ENCODE measurements at places on chromosomes 4 and X.

GRCh38 chr4:53589511-53589910, 1.8 kb downstream of the LNX1 start:
- DNase-seq: no peak

- DNase-seq: no peak
Measured at GRCh38 chrX:6568031-6568430, 33.1 kb upstream of the VCX3A start.

- DNase-seq: peak; percentile 31
Measured at GRCh38 chr4:40629401-40630334, at the start of gene RBM47. RBM47 (minus strand) TSS chr4:40629864; CDS start chr4:40438893, 190,971 bp downstream.

DNA sequence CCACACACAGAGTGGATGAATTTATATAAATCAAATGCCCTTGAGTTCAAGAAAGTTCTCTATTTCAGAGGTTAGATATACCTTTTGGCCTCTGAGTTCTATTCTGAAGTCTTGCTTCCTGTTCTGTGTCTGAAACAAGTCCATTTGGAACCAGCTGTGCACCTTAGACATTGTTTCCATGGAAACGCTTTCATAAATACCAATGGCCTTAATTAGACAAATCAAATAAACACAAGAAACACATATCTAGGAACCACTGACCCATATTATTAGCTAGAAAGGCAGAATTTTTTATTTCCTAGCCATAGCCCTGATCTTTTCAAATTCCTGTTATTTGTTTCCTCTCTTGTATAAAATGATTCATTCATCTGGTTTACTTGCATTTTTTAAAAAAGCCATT, 8.4 kb upstream of the C4orf54 start:
- no peak for DNase-seq

DNA sequence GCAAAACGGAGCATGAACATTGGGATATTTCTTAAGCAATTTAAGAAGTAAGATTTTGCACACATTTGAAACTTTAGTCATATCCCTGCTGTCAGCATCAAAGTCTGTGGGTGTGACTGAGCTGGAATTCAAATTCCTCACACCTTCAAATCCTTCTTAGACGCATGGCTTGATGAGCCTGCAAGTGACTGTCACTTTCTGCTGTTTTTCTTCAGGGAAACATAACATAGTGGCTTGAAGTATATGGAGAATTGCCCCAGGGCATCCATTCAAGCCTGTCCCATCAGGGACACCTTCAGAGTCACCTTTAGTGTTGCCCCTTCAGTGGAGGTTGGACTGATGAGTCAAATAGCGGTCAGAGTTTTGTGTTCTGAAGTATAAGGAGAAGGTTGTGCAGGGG, 17.4 kb downstream of the FHDC1 start:
- no peak for DNase-seq

DNA sequence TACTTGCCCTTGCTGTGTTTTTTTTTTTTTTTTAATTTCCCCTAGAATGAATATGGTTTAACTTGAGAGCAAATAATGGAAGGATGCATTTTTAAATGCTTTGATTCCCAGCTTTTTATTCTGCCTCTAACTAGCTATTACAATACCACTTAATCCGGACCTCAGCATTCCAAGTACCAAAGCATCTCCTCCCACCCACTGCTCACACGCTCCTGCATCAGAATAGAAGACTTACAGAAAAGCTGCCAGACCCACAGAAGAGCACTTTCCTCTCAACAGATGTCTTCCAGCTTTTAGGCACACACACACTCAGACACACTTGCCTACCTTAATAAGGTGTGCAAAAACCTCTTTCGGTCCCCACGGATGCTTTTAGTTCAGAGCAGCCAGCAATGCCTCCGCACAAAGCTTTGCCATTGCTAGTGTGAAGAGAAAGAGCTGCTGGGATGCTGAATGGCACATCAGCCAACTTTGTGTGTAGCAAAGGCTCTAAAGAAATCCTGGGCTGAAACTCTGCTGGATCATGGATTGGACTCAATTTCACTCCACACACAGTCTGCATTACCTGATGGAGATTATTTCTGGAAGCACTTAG, 1056.2 kb downstream of the DMD start:
- no peak for DNase-seq

- DNase-seq: no peak
Measured at GRCh38 chrX:112746812-112747595, 67.3 kb upstream of the LHFPL1 start.

All from NCI-H1092 (cell line).